Stimulated activated naive CD8-positive, alpha-beta T cell treated with anti-CD3 and anti-CD28 coated beads, Interleukin-15, Interleukin-2, amounts not matched to agents 100 U/mL and 50 U/mL, for 24 hours (primary cell): ENCODE measurements at places on chromosomes 4 and X.

- no peak for DNase-seq
These were observed 1238.9 kb downstream of the ADGRL3 start for GRCh38 chr4:62439051-62439450.

DNA sequence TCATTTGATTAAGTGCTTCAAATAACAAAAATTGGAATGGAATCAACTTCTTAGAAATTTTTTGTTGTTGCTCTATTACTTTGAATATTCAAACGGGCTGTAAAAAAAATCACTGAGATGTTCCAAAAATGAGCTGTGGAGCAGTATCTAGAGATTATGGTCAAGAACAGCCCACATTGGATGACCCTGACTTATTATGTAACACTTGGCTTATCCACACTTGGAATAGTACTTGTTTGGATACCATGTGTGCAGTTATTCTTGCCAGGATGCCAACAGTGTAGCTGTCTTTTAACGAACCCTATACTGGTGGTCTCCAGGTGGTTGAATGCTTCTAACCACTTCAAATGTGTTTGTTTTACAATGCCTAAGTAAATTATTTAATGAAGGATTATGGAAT, 64.9 kb upstream of the CAMK2D start:
- no peak for DNase-seq

GRCh38 chr4:92968996-92969395, 665.2 kb downstream of the GRID2 start:
- DNase-seq, result no peak

- no peak for DNase-seq
These were observed 343.6 kb upstream of the CT83 start for GRCh38 chrX:116806288-116806802.

DNA sequence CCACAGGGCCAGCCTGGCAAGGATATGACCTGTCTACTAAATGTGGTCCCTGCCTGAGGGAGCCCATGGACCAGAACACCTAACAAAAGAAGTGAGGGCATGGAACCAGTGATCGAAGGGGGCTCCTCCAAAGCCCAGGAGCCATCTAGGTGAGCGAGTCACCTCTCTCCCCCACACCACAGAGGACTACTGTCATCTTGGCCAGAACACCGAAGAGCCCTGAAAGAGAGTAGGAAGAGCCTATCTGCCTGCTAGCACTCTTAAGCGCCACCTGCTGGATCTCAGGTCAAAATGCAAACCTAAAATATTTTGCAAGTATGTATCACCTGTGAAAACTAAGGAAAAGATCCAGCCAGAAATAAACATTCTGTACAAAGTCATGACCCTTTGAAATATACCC, 137.9 kb upstream of the ZXDB start:
- no peak for DNase-seq

- DNase-seq, result no peak
These were observed 389.0 kb upstream of the ZFP42 start for GRCh38 chr4:187606581-187606980.

- DNase-seq, result no peak
These were observed 827 bp downstream of the PORCN start for GRCh38 chrX:48509619-48510018.

GRCh38 chrX:18917831-18918230, 66.1 kb downstream of the PHKA2 start:
- DNase-seq, result no peak

GRCh38 chr4:183349673-183350072, 27.4 kb upstream of the CLDN24 start:
- no peak for DNase-seq

GRCh38 chr4:150779707-150780106, 197.8 kb downstream of the MAB21L2 start:
- DNase-seq, result no peak

DNA sequence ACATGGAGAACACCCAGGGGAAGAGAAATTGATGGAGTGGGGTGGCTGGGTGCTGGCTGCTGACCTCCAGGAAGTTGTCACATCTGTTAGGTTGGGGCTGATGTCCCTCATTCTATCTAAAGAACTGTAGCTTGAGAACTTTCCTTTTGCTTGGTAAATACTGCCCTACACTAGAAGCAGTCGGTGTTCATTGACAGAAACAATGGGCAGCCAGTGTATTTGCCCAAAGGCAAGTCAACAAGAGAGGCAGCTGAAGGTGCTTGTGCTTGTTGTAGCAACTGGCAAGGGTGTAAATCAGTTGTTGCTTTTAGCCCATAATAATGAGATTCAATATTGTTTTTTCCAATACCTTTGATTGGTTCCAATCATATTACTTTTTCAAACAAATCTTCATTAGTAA, 956 bp downstream of the TMEM154 start:
- DNase-seq, result no peak

GRCh38 chr4:181046809-181047208, 1196.4 kb upstream of the TENM3 start:
- no peak for DNase-seq
